ENCODE measurements at places on chromosomes 3 and 15.

GRCh38 chr3:138768125-138768524, 66.6 kb downstream of the PIK3CB start:
- no peak for DNase-seq

GRCh38 chr15:89129123-89129815, 41.0 kb downstream of the ABHD2 start:
- peak; percentile 39 for DNase-seq

DNA sequence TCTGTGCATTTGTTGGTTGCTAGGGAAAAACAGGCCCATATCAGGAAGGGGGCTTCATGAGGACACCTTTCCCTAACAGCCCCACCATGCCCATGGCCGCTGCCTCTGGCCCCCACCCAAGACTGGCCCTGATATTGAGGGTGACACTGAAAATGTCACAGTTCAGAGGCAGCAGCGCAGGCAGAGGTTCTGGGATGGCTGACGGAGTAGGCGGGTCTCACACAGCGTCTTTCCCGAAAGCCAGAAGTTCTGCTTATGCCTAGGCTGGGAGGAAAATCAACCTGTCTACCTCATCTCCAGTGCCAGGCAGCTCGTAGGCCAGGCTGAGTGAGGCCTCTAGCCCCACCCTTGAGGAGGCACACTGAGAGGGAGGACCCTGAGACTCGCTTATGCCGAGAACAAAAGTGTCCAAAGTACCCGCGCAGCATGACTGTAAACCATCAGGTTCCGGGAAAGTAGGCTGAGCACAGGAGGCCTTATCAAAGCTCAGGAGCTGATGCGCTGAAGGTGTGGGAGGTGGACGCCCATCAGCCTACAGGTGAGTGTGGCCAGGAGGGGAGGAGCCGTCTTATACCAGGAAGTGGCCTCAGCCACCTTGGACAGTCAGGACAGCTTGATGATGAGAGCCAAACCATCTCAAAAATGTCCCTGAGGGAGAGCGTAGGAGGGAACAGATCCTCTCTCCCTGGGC, 27.5 kb downstream of the GRAMD2A start:
- DNase-seq, result no peak

DNA sequence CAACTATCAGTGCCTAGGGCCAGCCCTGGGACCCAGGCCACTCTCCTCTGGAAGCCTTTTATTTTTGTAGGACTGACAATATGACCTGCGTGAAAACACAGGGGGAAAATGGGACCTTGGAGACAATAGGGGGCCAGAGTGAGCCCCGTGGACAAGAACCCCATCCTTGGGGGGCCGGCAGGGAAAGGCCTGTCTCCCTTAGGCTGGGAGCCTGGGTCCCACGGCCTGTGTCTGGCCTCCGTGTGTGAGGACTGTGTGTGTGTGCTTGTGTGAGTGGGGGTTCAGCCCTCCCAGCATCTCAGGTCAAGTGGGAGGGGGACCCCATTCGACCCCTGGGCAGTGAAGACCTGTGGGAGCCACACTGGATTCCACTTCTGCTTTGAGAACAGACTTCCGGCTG, 53.3 kb downstream of the EXOG start:
- no peak for DNase-seq

- no peak for DNase-seq
Measured at GRCh38 chr3:18634461-18634860, 209.3 kb upstream of the SATB1 start.

GRCh38 chr3:48560648-48561018, 2.9 kb downstream of the UCN2 start:
- peak; percentile 10 for DNase-seq

DNA sequence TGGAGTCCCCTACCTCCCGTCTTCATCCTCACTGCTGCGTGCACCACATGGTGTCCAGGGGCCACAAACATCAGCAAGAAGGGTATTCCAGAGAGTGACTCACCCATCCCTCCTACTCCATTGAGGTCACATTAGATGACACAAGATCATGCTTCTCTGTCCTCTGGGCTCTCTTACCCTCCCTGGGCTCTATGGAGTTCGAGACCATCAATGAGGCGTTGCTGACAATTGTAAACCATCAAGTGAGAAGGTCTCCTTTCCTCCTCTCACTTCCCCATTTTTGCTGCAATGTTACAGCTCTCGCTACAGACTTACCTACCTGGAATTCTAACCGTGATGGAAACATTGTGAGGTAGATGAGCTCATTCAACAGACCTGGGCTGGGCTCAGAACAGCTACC, 51.7 kb downstream of the HMCES start:
- no peak for DNase-seq

DNA sequence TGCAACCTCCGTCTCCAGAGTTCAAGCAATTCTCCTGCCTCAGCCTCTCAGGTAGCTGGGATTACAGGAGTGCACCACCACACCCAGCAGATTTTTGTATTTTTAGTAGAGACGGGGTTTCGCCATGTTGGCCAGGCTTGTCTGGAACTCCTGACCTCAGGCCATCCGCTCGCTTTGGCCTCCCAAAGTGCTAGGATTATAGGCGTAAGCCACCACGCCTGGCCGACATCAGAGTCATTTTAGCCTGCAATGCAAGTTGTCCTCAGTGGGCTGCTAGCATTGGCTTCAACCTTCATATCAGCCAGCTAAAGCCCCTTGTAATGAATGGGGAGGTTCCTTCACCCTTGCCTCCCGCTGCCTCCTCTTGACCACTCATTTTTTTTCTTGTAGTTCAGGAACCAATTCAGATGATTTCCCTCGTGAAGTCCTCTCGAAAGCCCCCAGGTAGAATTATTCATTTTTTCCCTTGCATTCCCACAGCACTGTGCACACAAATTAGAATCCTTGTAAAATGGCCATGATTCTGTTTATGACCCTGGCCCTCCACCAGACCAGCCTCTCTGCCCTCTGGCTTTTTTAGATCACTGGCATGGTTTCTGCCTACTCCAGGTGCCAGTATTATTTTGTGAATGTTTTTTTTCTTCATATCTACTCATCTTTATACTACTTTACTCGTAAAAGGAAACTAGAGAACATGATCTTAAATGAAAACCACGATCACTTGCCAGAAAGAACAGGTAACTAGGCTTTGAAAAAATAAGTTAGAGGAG, 29.1 kb downstream of the FLNB start:
- no peak for DNase-seq

GRCh38 chr15:25741256-25741580, 121.9 kb downstream of the ATP10A start:
- DNase-seq, result no peak

DNA sequence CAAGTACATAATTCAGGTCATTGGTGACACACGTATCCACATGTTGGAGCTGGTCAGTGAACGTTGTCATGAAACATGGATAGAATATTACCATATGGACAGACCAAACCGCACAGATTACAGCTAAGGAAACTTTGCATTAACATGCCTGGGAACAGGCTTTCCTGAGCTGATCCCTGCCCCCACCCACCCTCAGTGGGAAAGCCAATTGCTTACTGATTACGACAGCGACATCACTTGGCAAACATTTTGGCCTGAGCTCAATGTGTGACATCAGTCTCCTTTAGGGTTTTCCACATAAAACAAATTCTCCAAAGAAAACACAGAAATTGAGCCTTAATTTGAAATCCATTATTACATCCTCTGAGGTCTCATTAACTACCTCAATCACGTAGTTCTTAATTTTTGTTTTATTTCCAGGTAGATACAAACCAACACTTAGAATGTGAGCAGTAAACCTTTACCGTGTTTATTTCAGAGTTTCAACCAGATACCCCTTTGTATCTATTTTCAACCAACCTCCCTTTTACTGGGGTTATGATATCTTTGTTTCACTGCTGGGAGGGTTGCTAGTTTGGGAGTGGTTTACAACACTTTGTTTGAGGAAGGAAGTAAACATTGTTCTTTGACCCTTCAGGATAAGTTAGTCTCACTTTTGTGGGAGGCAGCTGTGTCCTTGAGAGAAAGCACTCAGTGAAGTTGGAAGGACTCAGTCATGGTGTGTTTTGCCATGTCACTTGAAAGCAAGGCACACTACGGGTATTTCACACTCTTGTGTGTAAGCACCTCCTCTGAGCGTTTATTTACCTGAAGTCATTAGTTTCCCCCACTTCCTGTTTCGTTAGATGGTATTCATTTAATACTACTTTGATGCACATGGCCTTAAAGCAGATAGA, 103.1 kb downstream of the CMSS1 start:
- peak; percentile 61 for DNase-seq

DNA sequence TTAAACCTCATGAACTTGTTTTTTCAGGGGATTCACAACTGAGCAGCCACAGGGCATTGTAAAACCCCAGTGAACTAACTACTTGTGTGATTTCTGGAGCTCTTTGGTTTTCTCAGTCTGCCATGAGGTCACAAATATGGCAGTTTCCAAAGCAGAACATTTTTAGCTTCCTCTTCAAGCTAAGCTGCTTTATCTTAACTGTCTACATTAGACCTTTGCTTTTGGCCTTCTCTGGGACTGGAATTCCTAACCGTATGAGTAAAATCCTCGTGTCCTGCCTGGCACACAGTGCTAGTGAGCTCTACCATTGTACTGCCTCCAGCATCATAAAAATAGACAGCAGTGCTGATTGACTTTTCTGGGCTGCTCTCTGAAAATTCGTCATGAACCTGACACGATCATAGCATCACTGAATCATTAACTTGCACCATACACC, 22.1 kb downstream of the CDIN1 start:
- DNase-seq, result no peak

DNA sequence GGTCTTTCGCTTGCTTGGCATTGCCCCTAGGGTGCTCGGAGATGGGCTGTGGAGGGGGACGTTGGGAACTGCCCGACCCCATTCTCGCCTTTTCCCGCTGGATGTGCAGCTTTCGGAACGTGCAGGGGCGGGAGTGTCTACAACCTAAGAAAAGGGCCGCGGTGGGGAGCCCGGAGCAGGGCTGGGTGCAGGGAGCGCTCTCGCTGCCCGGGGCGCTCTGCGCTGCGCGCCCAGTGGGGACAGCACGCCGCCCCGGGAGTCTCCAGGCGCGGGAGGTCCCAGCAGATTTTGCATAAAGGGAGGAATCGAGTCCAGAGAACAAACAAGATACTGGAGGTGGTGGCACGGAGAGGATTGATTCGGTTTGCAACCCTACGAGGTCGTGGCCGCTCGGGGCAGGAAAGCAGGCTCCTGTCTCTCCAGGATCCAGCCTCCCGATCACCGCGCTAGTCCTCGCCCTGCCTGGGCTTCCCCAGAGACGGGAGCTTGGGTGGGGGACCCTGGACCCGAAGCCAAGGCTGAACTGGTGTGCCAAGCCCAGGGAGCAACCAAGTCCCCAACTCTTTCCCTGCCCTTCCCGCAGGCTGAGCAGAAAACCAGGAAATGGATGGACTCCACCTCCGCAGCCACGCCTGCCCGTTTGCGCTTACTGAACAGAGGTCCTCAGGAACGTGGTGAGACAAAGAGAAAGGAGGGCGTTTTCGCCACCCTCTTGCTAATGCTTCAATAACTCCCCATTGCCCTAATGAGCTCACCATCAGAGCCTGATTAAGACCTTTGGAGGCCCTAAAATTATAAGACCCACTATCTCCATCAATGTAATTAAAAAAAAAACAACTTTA, 59.7 kb downstream of the NOX5 start:
- peak; percentile 60 for DNase-seq

DNA sequence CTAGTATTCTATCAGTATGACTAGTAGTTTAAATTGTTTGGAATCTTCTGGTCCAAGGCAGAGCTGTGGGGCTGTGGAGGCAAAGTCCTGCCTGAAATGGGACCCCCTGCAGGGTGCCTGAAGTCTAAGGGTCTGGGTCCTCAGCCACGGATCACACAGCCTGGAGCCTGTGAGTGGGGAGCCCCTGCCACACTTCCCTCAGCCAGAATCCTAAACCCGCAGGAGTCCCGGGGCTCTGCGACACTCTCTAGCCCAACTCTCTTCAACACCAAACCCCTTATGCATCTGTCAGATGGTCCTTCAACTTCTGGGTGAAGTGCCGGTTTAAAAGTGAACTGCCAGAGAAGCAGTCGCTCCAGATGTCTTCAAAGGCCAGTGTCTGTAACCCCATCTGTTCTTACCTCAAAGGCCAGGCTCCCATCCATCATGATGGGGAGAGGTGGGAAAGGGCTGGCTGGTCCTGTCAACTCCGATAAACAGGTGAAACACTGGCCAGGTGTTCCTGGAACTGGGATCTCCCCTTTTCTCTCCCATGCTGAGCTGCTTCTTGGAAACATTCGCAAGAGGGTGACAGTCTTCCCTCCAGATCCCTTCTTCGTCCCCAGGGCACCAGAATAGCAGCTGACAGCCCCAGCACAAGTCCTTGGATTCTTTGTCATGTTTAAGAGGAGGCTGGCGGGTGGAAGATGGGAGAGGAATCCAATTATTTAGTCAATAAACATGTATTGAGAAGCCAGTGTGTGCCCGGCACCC, 45.6 kb downstream of the CPN2 start:
- DNase-seq, result no peak

DNA sequence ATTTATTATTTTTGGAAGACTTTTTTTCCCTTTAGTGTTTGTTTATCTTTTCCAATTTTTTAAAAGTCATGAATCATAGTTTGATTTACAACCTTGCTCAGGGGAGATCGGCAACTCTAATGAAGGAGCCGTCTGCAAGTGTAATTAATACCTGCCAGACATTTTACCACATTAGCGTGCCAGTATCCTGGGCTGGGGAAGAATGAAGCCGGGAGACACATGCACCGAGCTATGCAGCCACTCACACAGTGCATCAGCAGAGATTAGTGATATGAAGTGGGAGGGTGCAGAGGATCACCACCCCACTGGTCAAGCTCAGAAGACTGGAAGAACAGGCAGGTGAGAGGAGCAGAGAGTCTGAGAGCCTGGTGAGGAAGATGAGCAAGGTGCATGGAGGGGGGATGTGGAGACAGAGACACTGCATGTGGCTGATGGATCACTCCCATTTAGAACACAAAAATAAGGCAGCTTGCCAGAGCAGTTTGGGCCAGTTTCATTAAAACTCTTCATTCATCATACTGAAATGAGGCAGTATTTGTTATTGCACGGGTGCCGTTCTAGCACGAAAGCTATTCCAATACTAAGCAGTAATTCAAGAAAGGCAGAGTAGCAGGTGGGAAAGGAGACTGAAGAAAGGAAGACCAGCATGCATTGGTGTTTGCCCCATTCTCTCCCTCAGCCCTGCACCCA, 821.6 kb downstream of the TUSC7 start:
- DNase-seq, result no peak

DNA sequence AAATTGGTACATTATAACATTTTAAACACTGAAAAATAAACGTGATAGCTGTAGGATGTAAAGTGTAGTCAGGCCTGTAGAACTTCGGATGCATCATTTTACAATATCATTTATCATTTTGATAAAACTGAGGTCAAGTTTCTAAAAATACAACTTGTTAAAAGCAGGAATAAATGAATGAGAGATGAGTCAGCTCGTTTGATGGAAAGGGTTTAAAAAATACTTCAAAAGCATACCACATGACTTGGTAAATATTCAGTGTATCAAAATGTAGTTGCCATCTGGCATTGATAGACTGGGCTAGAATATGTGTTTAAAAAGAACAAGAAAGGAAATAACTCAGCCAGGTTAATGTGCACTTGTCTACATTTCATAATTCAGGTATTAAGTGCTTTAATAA, 357.0 kb downstream of the TIGIT start:
- DNase-seq, result no peak

- DNase-seq, result no peak
Measured at GRCh38 chr3:33823821-33824220, 25.4 kb downstream of the PDCD6IP start.

All from NCI-H510A treated with DMSO at 0.1 percent for 48 hours (cell line).